NCI-H1436 (cell line): ENCODE measurements at places on chromosomes 3 and 15.

GRCh38 chr3:184498986-184499606 is 62.5 kb upstream of the EPHB3 start:
- no peak for DNase-seq

DNA sequence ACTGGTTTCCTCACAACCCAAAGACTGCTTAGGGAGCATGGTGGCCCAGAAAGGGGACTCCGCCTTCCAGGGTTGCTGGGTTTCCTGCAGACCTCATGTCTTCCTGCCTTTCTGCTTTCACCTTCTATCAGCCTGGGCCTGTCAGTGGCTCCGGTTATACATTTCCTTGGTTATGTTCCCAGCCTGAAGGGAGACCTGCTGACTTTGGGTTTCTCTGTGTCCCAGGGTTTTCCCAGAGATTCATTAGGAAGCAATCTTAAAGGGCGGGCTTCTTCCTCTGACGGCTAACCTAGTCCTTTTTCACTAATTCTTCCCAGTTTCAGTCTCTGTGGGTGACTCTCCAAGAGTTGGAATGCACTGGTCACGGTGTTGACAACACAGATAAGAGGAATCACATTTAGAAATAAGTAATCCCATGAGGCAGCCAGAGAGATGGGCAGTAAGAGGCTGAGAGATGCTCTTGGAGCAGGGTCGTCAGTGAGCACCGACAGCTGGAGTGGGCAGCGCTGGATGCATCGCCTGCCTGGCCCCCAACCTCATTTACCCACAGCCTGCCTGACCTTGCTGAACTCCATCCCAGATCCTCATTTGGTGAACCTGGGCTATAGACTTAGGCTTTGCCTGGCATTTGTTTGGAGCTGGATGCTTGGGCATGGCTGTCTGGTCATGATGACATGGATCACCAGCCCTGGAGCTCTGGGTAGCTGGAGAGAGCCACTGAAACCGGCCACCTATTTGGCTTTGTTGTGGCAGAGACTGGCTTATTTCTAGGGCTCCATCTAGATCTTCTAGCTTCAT is 10.0 kb upstream of the EHD4 start:
- DNase-seq = no peak

GRCh38 chr3:72376956-72377710 is 471.1 kb downstream of the SHQ1 start:
- DNase-seq = no peak

- DNase-seq = no peak
These were observed 49.1 kb downstream of the PDHB start for GRCh38 chr3:58384381-58385090.

DNA sequence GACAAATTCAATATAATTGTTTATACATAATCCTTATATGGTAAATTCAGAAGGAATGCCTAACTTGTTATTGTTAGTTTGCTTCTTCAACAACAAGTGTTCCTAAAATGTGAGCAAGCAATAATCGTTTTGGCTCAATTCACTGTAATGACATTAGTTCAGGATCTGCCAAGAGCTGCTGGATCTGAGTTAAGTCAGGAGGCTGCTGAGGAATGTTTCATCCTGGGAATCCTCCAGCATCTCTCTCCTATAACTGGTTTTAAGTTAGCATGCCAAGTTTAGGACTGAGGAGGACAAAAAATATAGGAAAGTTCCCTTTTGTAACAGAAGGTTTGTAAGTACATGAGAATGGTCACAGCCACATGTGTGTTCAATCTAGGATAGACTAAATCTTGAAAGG is 4.9 kb upstream of the GTF2A2 start:
- DNase-seq = no peak

DNA sequence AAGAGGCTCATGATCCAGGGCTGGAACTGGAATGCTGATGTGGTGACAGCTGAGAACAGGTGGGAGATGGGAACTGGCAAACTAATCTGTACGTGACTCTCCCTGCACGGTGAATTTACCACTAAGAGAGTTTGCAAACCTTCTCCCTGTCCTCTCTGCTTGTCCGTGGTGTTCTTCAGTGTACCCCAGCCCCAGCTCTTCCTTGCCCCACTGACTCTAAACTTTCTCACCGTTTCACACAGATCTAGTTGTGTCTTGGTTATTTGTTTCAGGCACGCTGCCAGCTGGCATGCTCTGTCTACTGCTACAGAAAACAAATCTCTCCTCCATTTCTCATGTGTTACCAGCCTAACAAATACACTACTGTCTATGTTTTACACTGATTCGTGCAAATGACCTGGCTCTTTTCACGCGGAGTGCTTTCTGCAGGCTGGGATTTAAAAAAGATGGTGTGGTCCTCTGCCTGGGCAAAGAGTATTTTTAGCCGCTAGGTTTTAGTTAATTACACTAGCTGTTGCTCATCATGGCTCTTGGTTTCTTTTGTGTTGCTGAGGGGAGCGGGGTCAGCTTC is 192.7 kb upstream of the LRIG1 start:
- no peak for DNase-seq

GRCh38 chr3:171543759-171544300 is 83.6 kb upstream of the TNIK start:
- DNase-seq = no peak

DNA sequence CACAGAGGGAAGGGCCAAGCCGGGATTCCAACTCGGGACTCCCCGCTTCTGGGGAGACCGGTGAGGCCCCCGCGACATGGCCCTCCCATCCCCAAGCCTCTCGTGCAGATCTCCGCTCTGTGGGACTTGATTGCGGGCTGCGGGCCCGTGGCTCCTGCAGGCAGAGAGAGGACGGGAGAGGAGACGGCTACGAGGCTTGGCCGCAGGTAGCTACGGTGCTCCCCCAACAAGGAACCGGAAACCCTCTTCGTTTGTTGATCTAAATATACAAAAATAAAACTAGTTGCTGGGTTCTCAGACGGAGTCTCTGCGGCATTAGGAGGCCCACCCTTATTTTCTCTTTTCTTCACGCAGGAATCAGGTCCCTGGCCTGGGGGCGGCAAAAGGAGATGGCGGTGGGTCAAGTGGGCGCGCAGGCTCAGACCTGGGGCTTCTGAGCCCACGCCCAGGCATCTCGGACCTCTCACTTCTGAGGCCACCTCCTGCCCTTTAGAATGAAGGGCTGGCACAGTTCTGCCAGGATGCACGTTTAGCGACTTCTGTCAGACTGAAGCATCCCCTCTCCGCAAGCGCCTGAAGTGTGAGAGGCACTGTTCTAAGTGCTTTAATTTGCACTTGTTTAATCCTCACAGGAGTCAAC is 10.9 kb downstream of the GNB5 start:
- no peak for DNase-seq

- DNase-seq = no peak
These were observed 149.5 kb downstream of the RYR3 start for GRCh38 chr15:33460166-33460805.

DNA sequence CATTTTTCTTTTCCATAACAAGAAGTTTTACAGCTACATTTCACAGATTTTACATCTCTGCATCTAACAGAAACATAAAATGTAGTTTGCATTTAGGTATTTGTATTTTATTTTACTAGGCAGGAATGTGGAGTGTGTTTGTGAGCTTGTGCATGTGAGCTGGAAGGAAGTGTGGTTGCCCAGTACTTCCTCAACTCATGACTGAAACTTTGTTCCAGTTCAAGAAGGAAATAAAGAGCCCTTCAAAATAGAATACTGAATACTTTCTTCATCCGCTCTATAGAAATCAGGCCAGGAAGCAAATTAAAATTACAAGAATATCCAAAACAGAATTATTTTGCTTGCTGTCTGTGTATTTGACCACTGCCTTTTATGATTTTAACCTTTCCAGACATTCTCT is 81.3 kb downstream of the CHL1 start:
- no peak for DNase-seq

GRCh38 chr3:197957790-197958133 is 2.3 kb upstream of the LMLN start:
- no peak for DNase-seq

GRCh38 chr3:117282566-117282965 is 573.0 kb downstream of the TUSC7 start:
- DNase-seq = no peak

DNA sequence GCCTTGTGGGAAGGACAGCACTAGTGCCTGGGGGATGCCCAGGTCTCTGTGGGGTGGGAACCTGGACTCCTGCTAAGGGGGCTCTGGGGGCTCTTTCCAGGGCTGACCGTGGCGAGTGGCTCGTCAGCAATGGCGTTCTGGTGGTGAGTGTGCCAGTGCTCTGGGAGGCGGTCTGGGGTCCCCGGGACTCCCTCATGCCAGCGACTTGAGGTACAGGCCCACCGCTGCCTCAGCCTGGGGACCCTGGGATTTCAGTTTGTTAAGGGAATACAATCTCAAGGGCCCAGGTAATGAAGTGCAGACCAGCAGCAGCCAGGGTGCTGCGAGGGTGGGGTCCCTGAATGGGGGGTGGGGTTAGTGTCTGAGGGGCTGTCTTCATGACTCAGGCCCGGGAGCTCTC is 2.5 kb downstream of the PLA2G4B start:
- no peak for DNase-seq
